ENCODE measurements at places on chromosomes 7 and 10. TPM values are rescaled to one million over a fixed set of nuclear protein-coding genes. Genes with fewer than 3 reads are reported as not detected.

RELN gene
- 1.8 TPM for total RNA-seq

ANKRD2 gene
- total RNA-seq: not detected

PNLIPRP2 gene
- 1.1 TPM for total RNA-seq

CRTAC1 gene
- 1.3 TPM for total RNA-seq

LMTK2 gene
- total RNA-seq: 10.2 TPM

TMEM26 gene
- 1.4 TPM for total RNA-seq

ZPBP gene
- total RNA-seq: not detected

MYL10 gene
- not detected for total RNA-seq

OR6V1 gene
- total RNA-seq: not detected

GNAT3 gene
- not detected for total RNA-seq

AS3MT gene
- total RNA-seq: 2.1 TPM

LBX1 gene
- 0.10 TPM for total RNA-seq

GPR37 gene
- total RNA-seq: not detected

RAMP3 gene
- 49.2 TPM for total RNA-seq

SPDYE18 gene
- 0.42 TPM for total RNA-seq

PIP gene
- not detected for total RNA-seq

HOXA3 gene
- total RNA-seq: 5.8 TPM

ERVW-1 gene
- total RNA-seq: not detected

NPFFR1 gene
- total RNA-seq: not detected

HKDC1 gene
- total RNA-seq: 0.10 TPM

ATG9B gene
- total RNA-seq: not detected

SCART1 gene
- 3.3 TPM for total RNA-seq

C7orf33 gene
- total RNA-seq: not detected

DNAJC2 gene
- 27.9 TPM for total RNA-seq

PLXDC2 gene
- 58.7 TPM for total RNA-seq

CDK6 gene
- total RNA-seq: 17.1 TPM

MYO3A gene
- total RNA-seq: not detected

TCERG1L gene
- total RNA-seq: not detected

PAX4 gene
- not detected for total RNA-seq

TRIP6 gene
- 71.0 TPM for total RNA-seq

CPA1 gene
- 4.0 TPM for total RNA-seq

CDHR1 gene
- 0.35 TPM for total RNA-seq

C10orf62 gene
- not detected for total RNA-seq

CCL24 gene
- total RNA-seq: not detected

SSC4D gene
- 3.7 TPM for total RNA-seq

CASP2 gene
- total RNA-seq: 19.0 TPM

LAMB1 gene
- 421 TPM for total RNA-seq

CYREN gene
- total RNA-seq: 35.8 TPM

NUTM2A gene
- total RNA-seq: 1.1 TPM

OR6B1 gene
- total RNA-seq: not detected

DHX32 gene
- 29.6 TPM for total RNA-seq

TACC2 gene
- 31.0 TPM for total RNA-seq

PHTF2 gene
- 14.5 TPM for total RNA-seq

GPR15LG gene
- total RNA-seq: not detected

EZH2 gene
- total RNA-seq: 2.3 TPM

SFXN4 gene
- total RNA-seq: 18.5 TPM

AEBP1 gene
- 267 TPM for total RNA-seq

OR2F1 gene
- not detected for total RNA-seq

FAM25C gene
- total RNA-seq: not detected

ATP6V0E2 gene
- 18.5 TPM for total RNA-seq

Data from mesenteric fat pad (tissue), 1 donor.